Activated B cell treated with CpG ODN at 0.5 μM for 24 hours (primary cell): ENCODE measurements at places on chromosomes 6 and 20. TPM values are rescaled to one million over a fixed set of nuclear protein-coding genes. Genes with fewer than 3 reads are reported as not detected.

SPEF1 gene
- not detected in 2 replicates for total RNA-seq

ZNF831 gene
- 3.2 and 4.0 TPM in 2 replicates for total RNA-seq

GRCh38 chr6:15754035-15754705, 91.3 kb upstream of the DTNBP1 start:
- H3K36me3 ChIP-seq: no peaks in the 10 kb centered on the region
- no peak for DNase-seq
- H3K4me1 ChIP-seq: no peaks in the 10 kb centered on the region
- H3K4me3 ChIP-seq: no peak overlapping the region
- no peaks in the 10 kb centered on the region for H3K27me3 ChIP-seq

MEA1 gene
- 44.4 and 48.3 TPM in 2 replicates for total RNA-seq

AFG1L gene
- total RNA-seq: 7.5 and 10.3 TPM in 2 replicates

VSX1 gene
- total RNA-seq: not detected in 2 replicates
